Tibial artery (tissue), 4 donors: ENCODE measurements at places on chromosomes 4 and X.

- peak; percentile 64 for DNase-seq
Observed at GRCh38 chr4:153084980-153085630, 119.1 kb upstream of the TRIM2 start.

GRCh38 chr4:141155586-141155985, 22.3 kb upstream of the RNF150 start:
- DNase-seq: no peak

GRCh38 chr4:73723928-73724327, 16.4 kb upstream of the CXCL8 start:
- no peak for DNase-seq

- DNase-seq: peak; percentile 45
Observed at GRCh38 chr4:139223682-139224317, 46.8 kb upstream of the ELF2 start.

DNA sequence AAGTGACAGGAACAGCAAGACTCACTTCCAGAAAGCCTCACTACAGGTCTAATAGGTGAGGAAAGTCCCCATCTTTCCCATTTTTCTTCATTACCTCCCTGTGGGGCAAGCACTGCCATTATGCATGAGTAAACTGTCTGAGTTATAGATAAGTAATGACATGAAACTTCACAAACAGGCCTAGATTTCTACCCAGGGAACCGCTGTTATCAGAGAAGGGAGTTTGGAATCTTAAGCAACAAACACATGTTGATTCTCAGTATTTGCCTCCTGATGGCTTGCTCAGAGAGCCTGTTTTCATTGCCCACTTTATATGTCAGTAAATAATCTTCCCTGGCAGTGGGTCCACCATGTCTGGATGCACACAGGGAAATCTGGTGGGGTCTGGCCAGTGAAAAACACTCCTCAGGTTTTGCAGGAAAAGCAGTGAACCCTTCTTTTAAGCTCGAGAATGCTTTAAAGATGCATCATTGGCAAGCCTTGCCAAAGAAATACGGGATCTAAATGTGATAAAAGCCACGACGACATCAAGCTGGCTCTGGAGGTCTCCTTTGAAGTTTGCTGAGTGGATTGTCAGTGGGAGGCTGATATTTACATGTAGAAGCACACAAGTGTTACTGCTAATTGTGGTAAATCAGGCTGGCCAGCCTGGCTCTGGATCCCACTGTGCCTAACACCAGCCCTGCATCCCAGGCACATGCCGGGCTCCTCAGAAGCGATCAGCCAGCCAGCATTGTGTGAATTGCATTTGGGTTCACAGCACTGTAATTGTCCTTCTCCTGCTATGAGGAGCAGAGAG, 25.2 kb downstream of the PDGFRA start:
- no peak for DNase-seq

GRCh38 chrX:109352066-109352588, 129.8 kb downstream of the GUCY2F start:
- DNase-seq: no peak

GRCh38 chrX:118655561-118656246, 71.7 kb upstream of the IL13RA1 start:
- no peak for DNase-seq

- no peak for DNase-seq
Observed at GRCh38 chr4:49516796-49517195, 530.7 kb downstream of the CWH43 start.

DNA sequence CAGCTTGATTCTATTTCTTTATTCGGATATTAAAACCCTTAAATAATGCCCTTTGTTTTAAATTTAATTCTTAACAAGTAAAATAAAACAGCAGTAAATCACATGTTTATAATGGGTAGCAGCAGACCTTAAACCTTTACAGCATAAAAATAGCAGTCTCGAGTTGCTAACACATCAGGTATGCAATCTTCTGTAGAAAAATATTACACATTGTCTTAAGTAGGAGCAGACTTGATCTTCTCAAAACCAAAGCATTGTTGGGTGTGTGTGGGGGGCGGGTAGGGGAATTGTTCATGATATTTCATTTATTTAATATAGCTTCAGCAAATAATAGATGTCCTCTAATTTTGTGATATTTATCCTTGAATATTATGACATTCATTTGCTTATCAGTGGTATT, 331.4 kb downstream of the PCDH7 start:
- DNase-seq: no peak

DNA sequence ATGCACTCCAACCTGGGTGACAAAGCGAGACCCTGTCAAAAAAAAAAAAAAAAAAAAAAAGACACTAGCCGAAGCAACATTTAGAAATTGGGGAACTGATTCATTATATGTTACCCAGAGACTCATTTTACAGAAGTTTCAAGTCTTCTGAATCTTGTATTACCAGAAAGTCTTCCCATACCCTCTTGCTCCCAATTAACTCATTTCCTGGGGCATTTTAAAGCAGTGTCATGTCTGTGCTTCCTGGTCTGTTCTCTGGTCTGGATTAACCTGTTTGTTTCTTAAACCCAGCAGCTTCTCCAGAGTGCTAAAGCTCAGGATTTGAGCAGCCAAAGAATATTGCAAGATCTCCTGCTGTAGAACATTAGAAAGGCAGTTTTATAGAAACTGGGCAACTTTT, 43.7 kb downstream of the FRMPD3 start:
- no peak for DNase-seq

GRCh38 chr4:123200051-123200940, 196.3 kb upstream of the SPRY1 start:
- no peak for DNase-seq

GRCh38 chr4:181517491-181517890, 725.7 kb upstream of the TENM3 start:
- DNase-seq: no peak

DNA sequence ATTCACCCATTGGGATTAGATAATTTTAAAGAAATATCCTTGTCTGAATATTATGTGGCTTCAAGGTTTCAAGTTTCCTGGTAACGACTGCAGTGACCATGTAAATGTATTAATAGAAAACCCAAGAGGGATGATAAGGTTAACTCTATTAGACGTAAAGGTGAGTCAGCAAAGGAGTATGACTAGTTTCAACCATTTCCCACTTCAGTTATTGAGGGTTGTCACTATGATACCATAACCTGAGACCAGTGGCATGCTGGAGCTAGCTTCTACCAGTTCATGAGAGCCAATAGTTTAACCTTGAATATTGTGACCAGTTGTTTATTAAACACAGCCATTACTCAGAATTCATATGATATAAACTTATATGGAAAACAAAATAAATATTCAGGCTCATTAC, 270.1 kb downstream of the TMA16 start:
- no peak for DNase-seq

DNA sequence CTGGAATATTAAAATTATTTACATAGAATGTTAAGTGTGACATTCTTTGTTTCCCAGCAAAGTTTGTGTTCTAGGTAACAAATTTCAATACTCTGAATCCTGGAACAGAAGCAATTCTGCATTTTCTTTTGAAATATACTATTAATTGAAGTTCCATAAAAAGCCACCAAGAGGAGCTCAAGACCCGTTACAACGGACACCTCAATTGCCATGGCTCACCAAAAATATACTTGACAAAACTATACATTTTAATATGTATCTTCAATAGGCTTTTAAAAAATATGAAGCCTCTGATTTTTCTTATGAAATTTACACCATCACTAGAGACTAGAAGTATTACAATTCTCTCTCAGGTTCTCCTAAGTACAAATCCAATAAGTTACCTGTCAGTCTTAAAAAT, 111.4 kb downstream of the NYX start:
- no peak for DNase-seq

GRCh38 chr4:88457307-88458103, 586 bp downstream of the HERC5 start:
- peak; percentile 26 for DNase-seq

DNA sequence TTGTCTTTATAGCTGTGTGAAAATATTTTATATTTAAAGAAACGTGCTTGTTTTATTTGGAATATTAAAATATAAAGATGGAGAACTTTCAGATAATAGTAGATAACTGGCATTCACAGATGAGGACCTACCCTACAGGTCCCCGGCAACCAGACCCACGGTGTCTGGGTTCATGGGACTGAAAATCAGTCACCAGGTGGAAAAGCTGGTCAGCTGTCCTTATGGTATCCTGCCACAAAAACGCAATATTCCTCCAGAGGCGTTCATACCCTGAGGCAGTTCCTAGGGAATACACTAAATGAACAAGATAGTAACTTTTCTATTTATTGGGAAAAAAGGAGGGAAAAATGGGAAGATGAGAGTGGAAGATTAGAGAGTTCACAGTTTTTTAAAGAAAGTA, 1.2 kb downstream of the TLR6 start:
- no peak for DNase-seq

GRCh38 chr4:153114771-153115321, 89.4 kb upstream of the TRIM2 start:
- DNase-seq: no peak

DNA sequence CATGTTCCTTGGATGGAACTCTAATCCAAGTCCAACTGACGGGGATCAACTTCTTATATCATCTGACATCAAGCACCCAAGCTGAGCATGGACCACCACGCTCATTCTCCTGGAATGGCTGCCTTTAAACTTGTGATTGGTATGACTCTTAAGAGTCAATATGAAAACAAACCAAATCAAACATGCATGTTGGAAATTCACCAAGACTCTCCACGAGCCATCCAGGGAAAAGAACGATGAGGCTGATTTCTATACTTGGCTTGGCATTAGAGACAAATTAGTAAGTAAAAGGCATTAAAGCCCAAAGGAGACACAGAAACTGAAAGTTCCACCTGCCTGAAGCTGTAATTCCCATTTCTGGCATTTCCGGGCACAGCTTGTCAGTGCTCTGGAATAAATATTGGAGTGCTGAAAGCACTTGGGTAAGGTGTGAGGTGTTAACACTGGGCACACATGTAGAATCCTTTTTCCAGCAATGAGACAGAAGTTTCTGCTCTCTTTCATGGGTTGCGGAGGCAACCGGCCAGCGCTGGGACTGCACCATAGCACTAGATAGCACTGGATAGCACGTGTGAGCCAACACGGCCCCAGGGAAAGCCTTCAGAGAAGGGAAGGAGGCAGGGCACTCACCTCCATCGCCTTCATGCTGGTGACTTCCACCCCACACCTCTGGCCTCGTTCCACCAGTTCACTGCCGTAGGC, 42.1 kb upstream of the CENPU start:
- no peak for DNase-seq

DNA sequence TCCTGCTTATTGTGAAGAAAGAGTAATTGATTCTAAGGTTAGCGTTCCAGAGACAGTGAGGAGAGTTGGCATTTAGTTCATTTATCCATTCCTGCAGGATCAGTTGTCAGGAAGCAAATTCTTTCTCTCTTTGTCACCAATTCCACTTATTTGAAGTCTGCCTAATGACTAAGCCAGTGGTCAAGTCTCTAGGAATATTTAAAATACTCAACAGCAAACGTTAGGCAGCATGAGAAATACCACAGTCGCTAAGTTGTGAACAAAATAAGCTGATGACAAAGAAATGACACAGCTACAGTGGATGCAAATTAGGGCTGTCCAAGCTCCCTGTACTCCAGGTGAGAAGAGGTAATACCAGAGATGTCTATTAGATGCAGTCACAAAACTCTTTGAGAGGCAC, 6.6 kb upstream of the MAGEB17 start:
- DNase-seq: no peak

- DNase-seq: peak; percentile 72
Observed at GRCh38 chrX:119692191-119693039, 553 bp downstream of the SEPTIN6 start.

DNA sequence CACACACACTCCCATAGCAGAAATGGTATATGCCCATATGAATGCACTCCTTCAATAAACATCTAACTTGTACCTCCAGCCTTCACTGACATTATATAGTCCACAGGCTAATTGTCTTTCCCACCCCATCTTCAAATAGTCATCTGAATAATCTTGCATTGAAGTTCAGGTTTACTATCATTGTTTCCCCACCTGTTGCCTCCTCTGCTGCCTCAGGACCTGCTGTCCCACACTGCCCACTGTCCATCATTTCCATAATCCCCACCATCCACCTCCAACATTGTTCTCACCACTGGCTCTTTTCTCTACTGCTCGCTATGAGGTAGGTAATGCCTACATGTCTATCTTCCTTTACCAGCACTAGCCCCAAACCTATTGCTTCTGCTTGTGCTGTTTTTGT, 66.1 kb downstream of the TBC1D9 start:
- DNase-seq: no peak

DNA sequence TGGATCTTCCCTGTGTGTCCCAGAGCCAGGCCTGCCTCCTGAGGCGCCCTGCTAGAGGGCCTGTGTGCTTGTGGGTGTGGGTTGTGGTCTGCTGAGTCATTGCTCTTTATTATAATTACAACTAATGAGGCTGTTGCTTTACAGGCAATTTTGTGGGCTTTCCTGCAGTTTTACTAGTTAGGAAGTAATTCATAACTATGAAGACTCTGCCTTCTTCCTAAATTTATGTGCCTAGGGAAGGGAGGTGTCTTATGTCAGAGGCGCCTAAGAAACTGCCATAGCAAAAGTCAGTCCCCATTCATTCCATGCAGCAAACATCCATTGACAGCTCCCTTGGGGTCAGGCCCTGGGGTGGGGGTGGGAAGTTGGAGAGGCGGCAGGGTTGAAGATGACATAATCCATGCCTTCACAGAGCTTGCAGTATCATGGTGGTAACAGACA, 359.2 kb downstream of the IDS start:
- no peak for DNase-seq
